ENCODE measurements at places on chromosomes 1 and 21.

DNA sequence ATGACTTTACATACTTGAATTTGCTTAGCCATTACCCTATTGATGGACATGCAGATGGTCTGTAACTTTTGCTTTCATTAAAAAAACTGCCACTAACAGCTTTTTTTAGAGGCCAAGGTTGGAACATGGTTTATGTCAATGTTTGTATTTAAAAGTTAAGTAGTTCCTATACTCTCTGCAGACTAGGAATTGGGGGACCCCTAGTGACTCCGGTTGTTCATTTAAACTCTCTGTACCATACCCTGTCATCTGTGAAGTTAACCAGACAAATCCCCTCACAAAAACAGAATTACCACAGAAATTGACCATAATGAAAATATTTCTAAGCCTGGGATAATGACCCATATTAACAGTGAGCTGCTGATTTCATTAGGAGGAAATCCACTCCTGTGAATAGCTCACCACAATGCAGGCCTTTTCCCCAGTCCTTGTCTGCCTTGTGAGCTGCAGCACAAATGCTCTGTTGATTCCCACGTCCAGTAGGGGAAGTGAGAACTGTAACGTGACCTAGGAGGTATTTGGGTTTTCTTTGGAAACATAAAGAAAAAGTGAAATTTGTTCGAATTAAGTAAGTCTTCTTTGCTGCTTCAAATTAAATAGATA, 30.2 kb upstream of the CD101 start:
- DNase-seq, result no peak

GRCh38 chr1:155975375-155976061, 2.8 kb downstream of the ARHGEF2 start:
- DNase-seq, result no peak

DNA sequence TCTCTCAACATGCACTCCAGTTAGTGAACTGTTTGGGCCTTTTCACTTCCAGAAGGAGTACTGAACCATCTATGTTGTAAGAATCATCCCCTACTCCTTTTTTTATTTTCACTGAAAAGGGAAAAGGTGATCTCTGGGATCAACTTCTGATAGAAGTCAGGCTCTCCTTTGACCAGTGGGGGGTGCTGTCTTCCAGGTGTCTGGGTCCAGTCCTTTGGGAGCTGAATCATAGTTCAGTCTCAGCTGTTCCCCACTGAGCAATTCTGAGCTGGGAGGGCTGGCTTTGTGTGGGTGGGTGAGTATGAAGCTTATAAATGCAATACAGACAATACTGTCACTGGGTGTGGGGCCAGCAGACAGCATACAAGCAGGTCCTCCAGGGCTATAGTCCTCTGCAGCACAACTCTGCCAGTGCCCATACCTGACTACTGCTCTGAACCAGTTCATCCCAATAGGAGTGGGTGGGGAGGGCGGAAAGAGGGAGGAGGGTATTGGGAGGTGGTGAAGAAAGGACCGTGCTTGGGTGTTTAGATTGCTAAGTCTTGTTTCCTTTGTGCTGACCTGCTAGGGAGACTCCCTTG, 12.5 kb upstream of the SARS1 start:
- no peak for DNase-seq

- peak; percentile 20 for DNase-seq
These were observed at the start of gene OLFML2B for GRCh38 chr1:162023547-162024501. Gene OLFML2B (minus strand): TSS chr1:162023869. CDS start chr1:162023430, 439 bp downstream.

DNA sequence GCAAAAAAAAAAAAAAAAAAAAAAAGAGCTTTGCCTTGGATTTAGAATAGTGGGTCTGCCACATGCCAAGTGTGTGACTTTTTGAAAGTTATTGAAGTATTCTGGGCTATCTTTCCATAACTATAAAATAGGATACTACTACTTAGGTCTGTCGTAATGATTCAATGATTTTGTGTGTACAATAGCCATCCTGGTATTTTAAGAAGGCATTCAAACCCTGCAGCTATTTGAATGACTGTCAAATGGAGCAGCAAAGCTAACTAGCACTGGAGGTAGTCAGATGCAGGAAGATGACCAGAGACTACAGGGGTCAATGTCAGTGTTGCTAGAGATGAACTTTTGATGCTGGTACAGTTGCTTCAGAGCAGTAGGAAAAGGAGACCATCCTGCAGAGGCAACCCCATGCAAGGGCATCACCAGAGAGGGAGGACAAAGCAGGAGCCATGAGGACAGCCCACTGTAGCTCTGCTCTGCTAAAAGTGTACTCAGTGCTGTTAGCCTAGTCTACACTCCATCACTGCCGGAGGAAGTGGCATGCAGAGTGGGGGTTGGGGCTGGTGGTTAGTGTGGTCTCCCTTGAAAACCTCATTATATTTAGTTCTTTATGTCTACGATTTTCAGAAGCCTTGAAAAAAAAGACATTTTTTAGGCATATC, 29.0 kb downstream of the DUSP10 start:
- DNase-seq, result no peak

- no peak for DNase-seq
These were observed 4.3 kb downstream of the MFN2 start for GRCh38 chr1:11984576-11984975.

DNA sequence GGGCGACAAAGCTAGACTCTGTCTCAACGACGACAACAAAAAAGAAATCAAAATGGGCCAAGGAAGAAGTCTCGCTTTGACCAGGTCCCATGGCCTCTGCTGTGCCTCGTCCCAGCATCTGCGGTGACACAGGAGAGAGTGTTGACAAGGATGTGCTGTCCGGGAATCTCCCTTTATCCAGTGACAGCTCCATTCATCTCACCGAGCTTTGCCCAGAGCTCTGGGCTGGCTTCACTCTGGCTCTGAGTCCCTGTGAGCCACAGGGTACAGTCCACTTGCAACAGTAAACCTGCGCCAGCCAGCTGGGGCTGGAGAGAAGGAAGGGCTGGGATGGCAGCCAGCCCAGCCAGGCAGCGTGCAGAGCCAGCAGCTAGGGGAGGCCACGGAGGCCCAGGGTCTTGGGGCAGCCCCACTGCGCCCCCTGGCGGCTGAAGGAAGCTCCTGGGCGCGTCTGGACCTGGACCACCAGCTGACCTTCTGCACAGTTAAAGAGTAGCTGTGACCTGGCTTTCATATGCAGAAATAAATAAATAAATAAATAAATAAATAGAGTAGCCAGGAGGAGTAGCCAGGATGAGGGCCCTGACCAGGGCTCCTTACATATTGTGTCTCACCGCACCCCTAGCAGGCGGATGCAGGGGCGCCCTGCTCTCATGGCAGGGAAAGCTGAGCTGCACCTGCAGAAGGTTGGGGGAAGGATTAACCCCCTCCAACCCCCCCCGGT, 29.7 kb downstream of the ENO1 start:
- DNase-seq, result peak; percentile 99

DNA sequence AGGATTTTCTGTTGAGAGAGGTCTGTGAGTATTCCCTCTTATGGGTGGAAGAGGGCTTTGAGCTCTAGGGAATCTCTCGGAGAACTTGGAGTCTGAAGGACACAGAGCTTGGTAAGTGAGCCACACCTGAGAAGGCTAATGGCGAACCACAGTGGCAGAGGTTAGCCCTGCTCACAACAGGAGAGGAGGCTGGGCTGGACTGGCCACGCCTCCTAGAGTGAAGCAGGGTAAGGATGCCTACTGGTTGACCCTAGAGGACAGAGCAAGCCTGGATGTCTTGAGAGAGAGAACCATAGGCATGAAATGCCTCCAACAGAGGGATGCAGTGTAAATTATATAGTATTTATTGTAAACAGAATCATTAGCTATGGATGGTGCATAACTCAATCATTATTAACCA, 232.6 kb downstream of the PCP4 start:
- no peak for DNase-seq

GRCh38 chr1:32904797-32905196, 3.6 kb upstream of the TMEM54 start:
- DNase-seq, result no peak

- DNase-seq, result no peak
These were observed 39.3 kb upstream of the EPS8L3 start for GRCh38 chr1:109802901-109803561.

DNA sequence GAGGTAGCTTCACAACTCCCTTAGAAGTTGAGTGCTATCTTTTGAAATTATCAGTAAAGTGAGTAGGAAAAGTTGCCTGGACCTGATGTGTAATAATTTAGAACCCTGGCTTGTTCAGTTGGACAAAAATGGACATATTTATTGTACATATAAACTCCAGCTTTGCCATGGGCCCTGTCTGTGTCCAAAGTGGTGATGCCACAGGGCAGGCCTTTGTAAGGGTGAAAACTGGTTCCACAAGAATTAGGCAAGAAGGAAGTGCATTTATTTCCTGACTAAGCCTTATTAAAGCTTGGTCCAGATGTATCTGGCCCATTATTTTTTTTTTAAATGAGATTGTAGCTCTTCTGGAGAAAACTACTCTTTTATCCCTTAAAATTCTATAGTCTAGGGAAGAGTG, 47.9 kb downstream of the MACO1 start:
- DNase-seq, result no peak

- DNase-seq, result peak; percentile 52
These were observed 14.3 kb upstream of the LRRC53 start for GRCh38 chr1:74526708-74527107.

DNA sequence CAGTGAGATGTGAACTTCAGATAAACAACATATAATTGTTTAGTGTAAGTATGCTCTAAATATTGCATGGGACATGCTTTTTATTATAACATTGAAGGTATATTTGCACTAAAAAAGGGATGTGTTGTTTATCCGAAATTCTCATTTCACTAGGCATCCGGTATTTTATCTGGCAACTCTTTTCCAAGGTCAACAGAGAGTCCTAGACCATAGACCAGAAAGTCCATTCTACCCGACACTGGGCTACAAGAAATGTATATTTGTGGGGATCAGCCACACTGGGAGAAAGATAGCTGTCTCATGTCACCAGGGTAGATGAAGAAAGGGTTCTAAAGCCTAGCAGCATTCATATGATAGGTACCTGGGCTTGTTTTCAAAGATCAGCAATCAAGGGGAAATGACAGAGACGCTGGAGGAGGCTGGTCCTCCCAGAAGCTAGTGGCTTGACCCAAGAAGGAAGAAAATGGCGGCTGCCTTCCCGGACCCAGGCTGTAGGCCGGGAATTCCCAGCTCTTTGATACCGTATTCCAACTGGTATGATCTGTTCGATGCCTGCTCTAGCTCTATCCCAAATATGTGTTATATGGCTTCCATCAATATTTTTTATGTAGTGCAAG, 161.1 kb upstream of the IRF2BP2 start:
- no peak for DNase-seq

GRCh38 chr1:9586147-9586766, 2.5 kb upstream of the TMEM201 start:
- DNase-seq, result no peak

DNA sequence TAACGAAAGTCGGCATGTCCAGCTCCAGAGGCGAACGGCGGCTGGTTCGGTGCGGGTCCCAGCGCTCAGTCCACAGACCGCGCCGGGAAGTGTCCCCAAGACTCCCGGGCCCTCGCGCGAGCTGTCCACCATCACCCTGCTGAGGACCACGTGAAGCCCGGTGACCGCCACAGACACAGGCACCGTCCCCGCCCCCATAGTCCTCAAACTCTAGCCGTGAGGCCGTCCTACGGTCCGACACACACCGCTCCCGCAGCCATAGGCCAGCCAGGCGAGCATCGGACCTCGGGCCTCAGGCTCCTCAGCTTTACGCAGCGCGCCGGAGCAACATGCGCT, 535 bp downstream of the SETD4 start:
- no peak for DNase-seq
